ENCODE measurements at places on chromosomes 1 and 21.

DNA sequence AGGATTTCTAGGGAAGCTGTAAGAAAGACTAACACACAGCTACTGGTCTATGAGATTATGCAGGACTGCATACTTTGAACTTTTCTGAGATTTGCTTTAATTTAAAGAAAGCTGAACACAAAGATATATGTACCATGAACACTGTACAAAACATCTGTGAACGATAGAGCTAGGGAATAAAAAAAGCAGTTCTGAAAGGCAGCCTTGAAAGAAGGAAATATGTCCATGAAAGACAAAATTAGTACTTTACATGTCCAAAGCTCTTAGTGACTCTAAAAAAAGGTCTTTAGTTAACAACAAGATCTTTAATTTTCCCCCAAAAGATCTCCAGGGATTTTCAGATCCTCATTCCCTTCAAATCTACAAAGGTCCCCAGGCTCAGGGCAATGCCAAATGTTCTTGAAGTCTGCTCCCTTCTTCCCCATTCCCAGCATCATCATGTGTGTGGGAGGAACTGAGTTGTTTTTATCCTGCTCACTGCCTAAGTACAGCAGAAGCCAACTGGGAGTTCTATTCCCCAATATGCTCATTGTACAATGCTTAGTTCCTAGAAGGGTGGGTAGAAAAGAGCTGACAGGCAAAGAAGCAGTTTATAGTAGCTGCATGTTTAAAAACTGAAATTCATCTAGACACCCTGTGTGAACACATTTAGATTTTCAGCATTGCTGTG lies 60.1 kb upstream of the PTCH2 start:
- no peak for DNase-seq

DNA sequence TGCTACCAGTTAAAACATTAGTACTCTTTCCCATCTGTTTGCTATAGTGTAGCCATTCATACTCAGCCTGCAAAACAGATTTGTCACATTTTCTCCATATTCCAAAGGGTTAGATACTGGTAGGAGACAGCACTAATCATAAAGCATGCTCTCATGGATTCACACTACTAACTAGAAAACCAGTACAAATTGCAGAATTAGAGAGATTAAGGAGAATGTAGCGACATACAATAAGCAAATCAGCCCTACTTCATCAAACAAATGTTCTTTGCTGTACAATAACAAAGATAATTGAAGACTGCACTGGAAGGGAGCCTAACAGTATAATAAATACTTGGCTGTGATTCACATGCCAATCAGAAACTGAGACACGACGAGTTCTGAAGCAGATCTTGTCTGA lies 368.0 kb upstream of the PRMT6 start:
- DNase-seq = no peak

DNA sequence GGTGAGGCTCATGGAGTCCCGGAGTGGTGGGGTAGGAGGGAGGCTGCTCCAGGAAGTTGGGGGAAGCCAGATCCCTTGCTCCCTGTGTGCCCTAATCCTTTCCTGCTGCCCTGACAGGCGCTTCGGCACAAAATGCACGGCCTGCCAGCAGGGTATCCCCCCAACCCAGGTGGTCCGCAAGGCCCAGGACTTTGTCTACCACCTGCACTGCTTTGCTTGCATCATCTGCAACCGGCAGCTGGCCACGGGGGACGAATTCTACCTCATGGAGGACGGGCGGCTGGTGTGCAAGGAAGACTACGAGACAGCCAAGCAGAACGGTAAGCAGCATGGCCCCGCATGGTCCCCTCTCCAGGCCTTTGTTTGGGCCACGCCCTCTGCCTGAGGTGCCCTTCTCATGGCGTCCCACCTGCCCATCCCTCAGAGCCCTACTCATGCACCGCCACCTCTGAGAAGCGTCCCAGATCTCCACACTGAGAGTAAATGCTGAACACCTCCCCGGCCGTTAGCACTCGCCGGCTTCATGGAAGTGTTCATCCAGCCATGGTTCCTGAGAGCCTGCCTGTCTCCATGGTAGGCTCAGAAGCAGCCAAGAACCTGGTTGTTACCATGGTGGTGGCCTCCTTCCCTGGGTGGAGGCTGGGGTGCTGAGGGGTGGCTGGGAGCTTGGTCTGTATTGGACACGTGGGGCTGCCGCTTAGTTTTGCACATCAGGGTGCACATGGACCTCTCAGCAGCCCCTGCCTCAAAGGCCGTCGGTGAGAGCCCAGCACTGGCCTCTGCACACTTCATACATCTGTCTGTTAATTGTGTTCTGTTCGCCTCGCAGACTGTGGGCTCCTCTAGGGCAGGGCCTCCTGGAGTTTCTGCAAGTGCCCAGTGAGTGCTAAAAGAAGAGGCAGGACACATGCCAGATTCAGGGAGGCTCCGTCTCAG lies 36.5 kb downstream of the LHX4 start:
- DNase-seq = no peak

- DNase-seq = no peak
Measured at GRCh38 chr1:67052741-67053534, 1.0 kb downstream of the SLC35D1 start.

- DNase-seq = no peak
Measured at GRCh38 chr1:208409176-208409575, 165.0 kb upstream of the PLXNA2 start.

DNA sequence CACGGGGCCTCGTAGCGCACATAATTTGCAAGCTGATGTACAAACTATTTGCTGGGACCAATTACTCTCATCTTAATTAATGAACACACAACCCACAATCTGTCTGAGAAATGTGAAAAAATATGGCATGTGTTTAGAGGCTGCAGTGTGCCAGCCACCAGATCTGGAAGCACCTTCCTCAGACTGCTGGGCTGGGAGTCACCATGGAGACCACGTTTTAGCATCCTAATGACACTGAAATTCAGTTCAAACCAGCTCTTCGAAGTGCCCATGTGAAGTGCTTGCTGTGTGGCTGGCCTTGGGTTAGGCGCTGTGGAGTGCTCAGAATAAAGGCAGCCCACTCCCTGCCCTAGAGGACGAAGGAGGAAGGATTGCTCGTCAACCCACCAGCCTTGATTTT lies 482.4 kb downstream of the OMA1 start:
- no peak for DNase-seq

- DNase-seq = no peak
Measured at GRCh38 chr1:205626216-205626615, 5.6 kb downstream of the ELK4 start.

All from activated naive CD4-positive, alpha-beta T cell (primary cell).